MM.1S (cell line): ENCODE measurements at places on chromosomes 3 and 15.

GRCh38 chr3:120554812-120555606 lies 41.1 kb upstream of the NDUFB4 start:
- no peak for DNase-seq

DNA sequence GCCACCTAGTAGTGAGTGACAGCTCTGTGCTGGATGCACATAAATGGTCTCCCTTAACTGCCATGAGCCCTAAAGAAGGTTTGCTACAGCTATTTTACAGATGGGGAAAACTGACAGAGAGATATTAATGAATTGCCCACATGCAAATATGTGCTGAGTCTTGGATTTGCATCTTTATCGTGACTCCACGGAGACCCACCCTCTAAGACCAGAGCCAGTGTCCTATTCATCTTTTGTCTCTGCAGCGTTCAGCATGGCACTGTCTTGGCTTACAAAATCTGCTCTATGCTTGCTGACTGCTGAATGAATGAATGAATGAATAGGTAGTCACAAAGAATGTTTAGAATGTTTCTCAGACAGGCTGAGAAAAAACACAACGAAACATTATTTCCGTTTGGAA lies 48.3 kb downstream of the BTD start:
- peak; percentile 18 for DNase-seq

DNA sequence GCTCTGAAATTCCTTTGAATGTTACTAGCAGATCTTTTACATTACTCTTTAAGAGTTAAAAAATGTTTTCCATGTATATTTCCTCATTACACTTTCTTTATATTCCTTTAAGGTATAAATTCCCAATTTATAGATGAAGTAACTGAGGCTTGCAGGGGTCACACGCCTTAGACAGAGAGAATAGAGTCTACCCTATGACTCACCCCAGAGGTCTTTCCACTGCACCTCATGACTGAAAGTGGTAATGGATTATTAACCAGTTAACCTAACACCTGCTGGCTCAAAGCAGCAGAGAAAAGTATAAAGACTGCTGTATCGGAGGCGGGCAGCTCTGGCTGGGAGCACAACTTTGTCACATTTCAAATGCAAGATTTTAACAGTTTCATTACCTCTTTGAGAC lies 37.7 kb downstream of the LDHAL6B start:
- DNase-seq, result no peak

GRCh38 chr3:10764259-10765051 lies 51.6 kb upstream of the SLC6A11 start:
- DNase-seq, result no peak

DNA sequence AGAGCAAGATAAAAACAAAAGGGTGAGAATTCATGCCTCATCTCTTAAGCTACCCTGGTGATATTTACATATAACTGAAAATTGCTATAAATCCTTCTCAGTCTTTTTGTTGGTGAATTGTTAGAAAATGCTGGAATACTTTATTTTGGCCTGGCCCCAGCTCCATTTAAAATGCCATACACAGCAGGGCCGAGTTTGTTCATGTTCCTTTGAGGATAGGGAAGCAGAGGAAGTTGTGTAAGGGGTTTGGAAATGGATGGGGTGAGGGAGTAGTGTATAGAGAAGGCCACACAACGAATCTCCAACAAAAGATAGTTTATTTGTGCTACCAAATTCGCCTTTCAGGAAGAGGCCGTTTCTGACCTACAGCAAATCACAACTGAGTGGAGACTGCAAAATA lies 78.6 kb upstream of the ADAMTS9 start:
- no peak for DNase-seq

- peak; percentile 27 for DNase-seq
Observed at GRCh38 chr15:51830276-51830806, 888 bp downstream of the TMOD3 start.

DNA sequence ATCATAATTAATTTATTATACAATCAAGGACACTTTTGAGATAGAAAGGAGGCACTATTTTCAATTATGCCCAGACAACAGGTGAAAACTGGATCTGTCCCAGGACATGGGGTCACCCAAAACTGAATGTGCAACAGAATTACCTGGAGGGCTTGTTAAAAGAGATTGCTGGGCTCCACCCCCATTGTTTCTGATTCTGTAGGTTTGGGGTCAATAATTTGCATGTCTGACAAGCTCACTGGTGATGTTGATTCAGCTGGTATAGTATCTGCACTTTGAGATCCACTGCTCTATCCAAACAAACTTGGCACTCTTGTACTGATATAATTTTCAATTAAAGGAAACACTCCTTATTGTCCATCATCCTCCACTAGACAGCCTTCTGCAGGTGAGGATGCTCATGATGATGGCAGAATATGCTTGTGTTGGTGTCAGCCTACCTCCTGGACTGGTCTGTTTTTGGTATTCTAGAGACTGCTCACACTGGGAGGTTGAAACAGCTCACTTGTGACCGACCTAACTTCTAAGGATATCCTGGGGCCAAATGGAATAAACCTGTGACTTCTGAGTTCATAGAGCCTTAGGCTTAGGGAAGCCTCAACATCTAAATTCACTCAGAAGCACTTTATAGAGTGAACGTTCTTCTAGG lies 2.2 kb downstream of the P2RY14 start:
- no peak for DNase-seq
